Stimulated activated CD4-positive, alpha-beta T cell treated with anti-CD3 and anti-CD28 coated beads, TNF-alpha, amount 100 ng/mL, for 1 hour (primary cell): ENCODE measurements at places on chromosomes 3 and 15.

DNA sequence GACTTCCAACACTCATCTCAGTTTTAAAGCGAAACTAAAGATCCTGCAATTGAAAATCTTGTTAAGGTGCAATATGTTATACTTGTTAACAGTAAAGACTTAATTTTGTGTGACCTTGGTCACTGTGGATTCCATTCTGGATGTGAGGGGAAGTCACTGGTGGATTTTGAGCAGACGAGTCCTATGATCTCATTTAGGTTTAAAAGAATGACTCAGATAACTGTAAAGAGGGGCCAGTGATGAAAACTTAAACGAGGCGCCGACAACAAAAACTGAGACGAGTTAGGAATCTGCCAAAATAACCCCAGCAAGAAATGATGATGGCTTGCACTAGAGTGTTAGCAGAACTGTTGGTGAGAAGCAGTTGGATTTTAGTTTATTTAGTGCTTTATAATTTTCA is 56.5 kb downstream of the LRRC28 start:
- DNase-seq, result no peak

- DNase-seq, result no peak
Observed at GRCh38 chr15:40344217-40344616, 3.5 kb upstream of the CCDC9B start.

GRCh38 chr3:111714305-111714704 is 119.2 kb upstream of the ZBED2 start:
- no peak for DNase-seq

DNA sequence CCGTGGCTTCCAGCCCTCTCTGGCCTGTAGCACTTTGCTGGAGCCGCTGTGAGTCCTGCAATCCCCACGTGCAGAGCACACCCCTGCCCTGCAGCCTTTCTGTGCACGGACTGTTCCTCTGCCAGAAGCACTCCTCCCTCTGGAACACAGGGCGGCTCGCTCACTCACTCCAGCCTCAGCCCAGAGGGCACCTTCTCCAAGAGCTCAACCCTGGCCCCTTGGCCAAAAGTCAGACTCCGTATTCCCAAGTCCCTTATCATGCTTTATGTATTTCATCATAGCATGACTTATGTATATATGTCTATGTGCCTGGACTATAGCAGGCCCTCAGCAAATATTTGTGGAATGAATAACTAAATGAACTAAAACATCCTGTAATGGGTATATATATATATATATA is 63.2 kb downstream of the ASB7 start:
- no peak for DNase-seq

DNA sequence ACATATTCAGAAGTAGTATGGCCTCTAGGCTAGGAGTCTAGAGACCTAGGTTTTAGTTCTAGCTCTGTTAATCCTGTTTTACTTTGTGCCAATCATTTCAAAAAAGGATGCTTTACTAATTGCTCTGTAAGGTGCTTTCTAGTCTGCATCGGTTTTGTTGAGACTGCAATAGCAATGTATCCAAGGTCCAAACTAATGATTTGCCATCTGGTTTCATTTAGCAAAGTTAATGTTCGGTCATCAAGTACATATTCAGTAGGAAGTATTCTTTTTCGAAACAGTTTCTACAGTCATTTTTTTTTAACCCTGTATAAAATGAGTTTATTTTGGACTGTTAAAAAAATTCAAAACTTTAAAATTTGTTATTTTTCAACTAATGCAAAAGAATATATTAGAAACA is 2.0 kb upstream of the GALK2 start:
- no peak for DNase-seq

GRCh38 chr15:88234711-88235110 is 21.8 kb downstream of the NTRK3 start:
- no peak for DNase-seq
